ENCODE measurements at places on chromosomes 12 and 14.

DNA sequence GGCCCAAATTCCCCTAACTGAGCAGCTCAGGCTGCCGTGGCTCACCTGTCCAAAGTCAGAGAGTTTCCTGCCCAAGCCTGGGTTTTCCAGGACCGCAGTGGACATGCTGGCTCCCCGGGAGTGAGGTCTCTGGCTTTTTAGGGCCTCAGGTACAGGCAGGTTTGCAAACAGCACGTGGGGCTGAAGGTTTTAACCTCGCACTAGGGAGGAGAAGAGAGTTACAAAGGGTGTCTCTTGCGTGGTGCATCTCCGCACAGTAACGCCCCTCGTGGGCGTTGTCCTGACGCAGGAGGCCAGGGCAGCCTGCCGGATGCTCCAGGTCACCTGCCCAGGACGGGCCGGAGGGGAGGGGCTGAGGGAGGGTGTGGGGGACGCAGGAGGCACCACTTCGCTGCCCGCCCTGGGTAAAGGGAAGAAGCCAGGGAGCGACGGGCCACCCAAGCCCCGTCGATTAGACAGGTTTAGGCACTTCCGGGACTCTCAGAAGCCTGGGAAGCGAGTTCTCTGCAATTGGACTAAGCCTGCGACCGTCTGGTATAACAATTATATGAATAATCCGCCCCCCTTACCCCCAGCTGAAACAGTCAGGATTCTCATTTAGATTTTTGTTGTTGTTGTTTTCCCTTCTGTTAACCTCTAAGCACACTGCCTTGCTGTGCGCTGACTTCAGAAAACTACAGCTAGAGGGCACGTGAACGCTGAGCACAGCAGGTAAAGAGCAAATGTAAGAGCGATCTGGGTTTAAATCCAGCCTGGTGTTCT lies at the start of gene PAH:
Gene PAH (minus strand): TSS at position 219 of the 762 bp plus-strand sequence. CDS start 114 bp downstream, at position 105.
- peak; percentile 3 for DNase-seq

DNA sequence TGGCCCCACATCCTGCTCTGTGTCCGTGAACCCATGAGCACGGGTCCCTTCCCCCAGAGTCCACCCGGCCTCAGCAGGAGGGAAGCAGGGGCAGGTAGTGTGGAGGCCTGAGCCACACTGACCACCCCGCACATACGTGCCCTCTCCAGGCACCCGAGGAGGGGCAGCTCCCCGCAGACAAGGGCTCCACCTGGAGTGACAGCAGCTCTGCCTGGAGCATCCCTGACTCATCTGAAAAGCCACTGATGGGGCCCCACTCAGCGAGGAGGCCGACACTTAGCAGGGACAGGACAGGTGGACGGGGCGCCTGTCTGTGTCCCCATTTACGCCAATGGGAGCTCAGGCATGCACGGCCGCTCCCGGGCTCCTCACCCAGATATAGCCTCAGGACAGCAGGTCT lies 237.6 kb upstream of the SFSWAP start:
- DNase-seq: no peak

GRCh38 chr12:64293654-64294364 lies 71.7 kb upstream of the KICS2 start:
- DNase-seq: no peak

DNA sequence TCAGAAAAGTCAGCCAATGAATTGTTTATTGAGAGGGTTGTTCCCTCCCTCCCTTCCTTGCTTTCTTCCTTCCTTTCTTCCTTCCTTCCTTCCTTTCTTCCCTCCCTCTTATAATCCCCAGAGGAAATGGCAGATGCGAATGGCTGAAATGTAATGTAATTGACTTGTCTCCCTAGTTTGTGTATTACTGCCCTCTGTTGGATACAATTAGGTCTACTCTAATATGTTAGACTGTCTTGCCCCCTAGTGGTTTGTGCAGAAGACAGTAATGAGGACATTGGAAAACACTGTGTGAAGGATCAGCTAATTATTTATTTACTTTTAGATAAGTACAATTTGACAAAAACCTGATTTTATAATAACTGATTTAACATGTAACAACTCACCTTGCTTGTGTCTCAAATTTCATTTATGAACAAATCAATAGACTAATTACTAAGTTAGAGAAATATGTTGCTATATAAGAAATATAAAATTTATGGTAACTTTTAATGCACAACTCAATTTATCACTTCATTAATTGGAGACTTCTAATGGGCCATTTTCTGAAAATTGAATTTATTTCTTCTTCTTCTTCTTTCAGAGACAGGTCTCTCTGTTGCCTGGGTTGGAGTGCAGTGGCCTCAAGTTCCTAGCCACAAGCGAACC lies 229.8 kb upstream of the LRIG3 start:
- DNase-seq: no peak

- DNase-seq: no peak
These were observed 28.6 kb downstream of the USP44 start for GRCh38 chr12:95522692-95523091.

- no peak for DNase-seq
These were observed 76.6 kb downstream of the ERGIC2 start for GRCh38 chr12:29304388-29304787.

- peak; percentile 12 for DNase-seq
These were observed 28.4 kb upstream of the SFSWAP start for GRCh38 chr12:131682510-131682895.

- DNase-seq: no peak
These were observed 13.3 kb upstream of the LRRC10 start for GRCh38 chr12:69623970-69624369.

GRCh38 chr14:96167224-96168148 lies 37.2 kb upstream of the BDKRB2 start:
- no peak for DNase-seq

GRCh38 chr12:124738636-124739467 lies 124.8 kb downstream of the SCARB1 start:
- DNase-seq: no peak

DNA sequence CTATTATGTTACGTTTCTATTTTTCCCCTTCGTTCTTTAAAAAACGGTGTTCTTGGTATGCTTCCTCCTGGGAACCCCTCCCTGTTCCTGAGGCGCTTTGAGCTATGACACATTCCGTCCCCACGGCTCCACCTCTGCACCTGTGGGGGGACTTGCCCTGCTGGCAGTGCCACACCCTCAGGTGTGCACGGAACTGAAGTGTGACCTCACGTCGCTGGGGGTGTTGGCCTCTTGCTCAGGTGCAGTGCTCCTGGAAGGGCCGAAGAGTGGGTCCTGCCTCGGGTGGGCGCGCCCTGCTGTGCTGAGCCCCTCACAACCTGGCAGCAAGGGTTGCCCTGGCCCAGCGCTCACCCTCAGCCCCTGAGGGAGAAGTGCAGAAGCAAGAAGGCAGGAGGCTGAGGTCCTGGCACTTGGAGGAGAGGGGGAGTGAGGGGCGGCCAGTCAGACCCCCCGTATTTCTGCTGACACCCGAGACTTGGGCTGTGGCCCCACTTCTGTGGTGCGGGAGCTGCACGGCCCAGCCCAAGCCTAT lies 4.9 kb downstream of the AMN start:
- DNase-seq: no peak

- no peak for DNase-seq
These were observed 14.5 kb downstream of the WSB2 start for GRCh38 chr12:118046430-118046829.

DNA sequence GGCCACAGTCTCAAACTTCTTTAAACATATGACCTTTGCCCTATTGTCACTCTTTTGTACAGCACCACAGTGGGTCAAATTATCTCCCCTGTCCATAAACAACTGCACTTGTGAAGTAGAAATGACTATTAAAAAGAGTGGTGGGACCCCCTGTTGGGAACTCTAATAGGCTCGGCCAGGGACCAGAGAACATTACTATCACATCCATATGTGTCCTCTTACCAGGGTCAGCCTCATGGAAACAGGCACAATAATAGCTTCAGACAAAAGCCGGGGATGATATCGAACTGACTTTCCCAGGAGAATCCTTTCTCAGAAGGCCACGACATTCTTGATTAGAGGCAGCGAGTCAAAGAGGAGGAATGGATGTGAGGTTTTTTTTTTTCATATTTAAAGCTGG lies 96.6 kb downstream of the NKX2-1 start:
- DNase-seq: no peak
